Karpas-422 (cell line): ENCODE measurements at places on chromosomes 5 and 9.
A peak's percentile ranks its signal among the peaks of the same experiment; 100 is the strongest.

- DNase-seq: no peak
These were observed 16.1 kb upstream of the PRLR start for GRCh38 chr5:35246411-35246810.

DNA sequence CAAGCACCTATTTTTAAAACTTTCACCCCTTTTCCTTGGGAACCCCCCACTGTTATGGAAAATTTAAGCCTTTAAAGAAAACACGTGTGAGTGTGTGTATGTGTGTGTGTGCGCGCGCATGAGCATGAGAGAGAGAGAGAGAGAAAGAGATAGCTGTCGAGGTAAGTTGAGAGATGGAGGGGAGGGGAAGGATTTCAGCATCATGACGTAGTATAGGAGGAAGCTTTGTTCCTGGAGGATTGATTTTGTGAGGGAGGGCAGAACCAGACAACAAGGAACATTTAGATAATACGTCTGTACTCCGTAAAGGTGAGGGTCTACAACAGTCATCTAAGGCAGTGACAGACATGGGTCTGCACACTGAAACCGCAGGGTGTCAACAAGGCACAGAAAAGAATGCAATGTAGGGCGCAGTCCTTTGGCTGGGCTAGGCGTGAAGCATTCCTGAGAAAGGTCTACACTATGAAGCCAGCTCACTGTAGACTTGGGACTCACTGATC, 227.7 kb downstream of the SMARCA2 start:
- DNase-seq: peak; percentile 57

DNA sequence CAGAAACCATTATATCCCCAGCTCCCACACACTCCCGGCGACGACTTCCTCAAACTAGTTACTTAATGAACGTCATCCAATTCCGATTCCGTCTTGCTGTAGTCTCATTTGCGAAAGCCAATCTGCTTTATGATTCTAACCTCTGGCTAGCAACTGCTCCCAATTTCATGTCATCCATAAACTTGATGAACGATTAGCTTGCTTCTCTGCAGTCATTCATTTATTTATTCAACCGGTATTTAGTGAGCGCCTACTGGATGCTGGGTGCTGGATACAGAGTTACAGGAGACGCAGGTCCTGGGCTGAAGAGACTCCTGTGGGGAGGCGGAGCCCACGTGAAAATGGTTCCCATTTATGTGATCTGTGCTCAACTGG, 46.2 kb downstream of the TSPAN17 start:
- no peak for DNase-seq

- DNase-seq: no peak
These were observed 123.3 kb upstream of the MVB12B start for GRCh38 chr9:126203313-126203712.

- peak; percentile 19 for DNase-seq
These were observed 33.5 kb downstream of the ELOVL7 start for GRCh38 chr5:60810438-60811085.

GRCh38 chr5:18142831-18143230, 508.6 kb downstream of the TAF11L14 start:
- no peak for DNase-seq

- DNase-seq: no peak
These were observed 31.6 kb upstream of the PITX1 start for GRCh38 chr5:135065306-135066265.

DNA sequence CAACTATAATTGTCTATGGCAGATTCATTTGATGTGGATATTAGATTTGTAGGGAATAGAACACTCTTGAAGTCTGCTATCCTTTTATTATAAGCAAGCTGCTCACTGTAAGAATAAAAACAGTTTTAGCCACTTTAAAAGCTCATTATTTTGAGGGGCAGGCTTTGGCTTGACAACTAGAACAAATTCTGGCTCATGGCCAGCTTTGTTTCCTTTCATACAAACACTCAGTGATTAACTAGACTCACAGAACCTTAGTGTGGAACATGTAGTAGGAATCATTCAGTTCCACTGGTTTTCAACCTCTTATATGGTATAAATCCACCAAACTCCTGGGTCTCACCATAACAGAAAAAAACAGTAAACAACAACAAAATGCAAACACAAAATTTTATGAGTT, 27.4 kb upstream of the CEP120 start:
- DNase-seq: no peak
